ENCODE measurements at places on chromosomes 7 and 10. TPM values are rescaled to one million over a fixed set of nuclear protein-coding genes. Genes with fewer than 3 reads are reported as not detected.

NAMPT gene
- total RNA-seq, result 190 TPM

CYP26A1 gene
- total RNA-seq, result not detected

GRCh38 chr7:111697771-111698170, 135.5 kb upstream of the IMMP2L start:
- DNase-seq, result no peak

DNA sequence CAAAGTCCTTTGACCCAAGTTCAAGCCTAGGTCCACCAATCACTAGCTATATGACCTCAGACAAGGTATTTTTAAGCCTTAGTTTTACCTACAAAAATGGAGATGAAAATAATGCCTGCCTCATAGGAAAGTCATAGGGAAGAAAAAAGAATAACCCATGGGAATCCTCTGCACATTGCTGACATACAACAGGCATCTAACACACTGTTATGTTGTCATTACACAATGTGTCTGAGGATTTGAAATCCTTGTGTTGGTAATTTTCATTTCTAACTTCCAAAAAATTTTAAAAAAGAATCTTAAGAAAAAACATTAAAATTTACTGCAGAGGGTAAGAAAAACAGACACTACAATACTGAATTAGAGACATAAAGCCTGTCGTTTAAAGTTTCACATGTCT, 5.7 kb downstream of the ANK3 start:
- DNase-seq, result no peak

DNA sequence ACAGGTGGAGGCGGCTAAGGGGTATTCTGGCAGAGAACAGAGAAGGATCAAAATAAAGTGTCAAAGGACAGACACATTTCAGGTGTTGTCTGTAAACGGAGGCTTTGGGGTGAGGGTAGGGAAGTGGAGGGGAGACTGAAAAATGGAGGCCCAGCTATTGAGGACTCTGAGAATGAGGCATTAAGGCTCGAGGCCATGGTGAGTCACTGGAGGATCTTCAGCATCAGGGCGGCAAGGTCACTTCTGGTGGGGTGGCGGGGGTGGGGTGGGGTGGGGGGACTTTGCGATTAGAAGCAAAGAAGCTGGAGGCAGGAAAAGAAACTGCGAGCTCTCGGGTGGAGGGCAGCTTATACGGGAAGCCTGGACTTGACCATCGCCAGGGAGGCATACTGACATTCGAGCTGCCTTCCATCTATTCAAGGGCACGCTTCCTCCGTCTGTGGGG, 58.4 kb upstream of the PCGF5 start:
- DNase-seq, result peak; percentile 52

- peak; percentile 50 for DNase-seq
Measured at GRCh38 chr10:8048281-8049008, 6.0 kb upstream of the GATA3 start.

DNA sequence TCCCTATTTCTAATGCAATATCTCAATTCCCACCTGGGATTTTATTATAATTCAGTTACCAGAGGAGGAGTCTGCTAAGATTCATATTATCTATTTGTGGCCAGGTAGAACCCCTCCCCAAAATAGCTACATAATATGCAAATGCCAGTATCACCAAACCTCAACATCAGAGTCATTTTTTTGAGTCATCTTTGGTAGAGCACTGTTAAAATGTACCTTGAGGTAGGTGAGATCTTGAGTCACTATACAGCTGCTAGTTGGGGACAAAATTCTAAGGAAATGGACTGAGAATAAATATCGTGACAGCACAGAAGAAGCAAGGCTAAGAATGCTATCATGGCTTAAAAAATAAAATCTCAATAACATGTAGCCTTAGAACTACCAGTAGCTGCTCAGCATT, 4.7 kb upstream of the CRYGN start:
- no peak for DNase-seq

DNA sequence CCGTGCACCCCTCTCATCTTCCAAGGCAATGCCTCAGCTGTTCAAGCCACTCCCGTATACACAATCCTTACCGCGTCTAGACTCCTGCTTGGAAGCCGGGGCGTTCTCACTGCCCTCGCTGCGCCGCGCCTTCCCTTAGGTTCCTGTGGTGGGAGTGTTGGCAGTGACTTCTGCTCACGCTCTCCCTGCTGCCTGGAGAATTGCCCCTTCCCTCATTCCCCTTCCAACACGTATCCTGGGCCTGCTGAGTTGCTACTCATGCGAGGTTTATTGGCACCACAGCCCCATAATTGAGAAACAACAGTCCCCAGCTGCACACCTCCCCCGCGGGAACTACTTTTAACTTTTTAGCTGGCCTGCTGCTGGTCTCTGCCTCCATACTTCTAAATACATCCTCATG, 31.9 kb downstream of the RBM17 start:
- no peak for DNase-seq

Data from ureter (tissue), 1 donor.